ENCODE measurements at places on chromosomes 5 and 9.
A peak's percentile ranks its signal among the peaks of the same experiment; 100 is the strongest.

DNA sequence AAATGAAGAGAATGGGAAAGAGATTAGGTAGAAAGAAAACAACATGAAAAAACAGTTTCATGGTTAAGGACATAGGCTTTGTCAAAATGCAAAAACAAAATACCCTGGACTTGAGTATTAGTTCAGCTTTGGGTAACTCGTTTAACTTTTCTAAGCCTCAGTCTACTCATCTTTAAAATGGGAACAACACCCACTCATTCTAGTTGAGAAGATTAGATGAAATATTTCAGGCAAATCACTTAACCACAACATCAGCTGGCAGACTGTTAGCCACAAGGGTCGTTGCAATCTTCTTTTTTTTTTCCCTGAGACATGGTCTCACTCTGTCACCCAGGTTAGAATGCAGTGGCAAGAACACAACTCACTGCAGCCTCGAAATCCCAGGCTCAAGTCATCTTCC, 185.6 kb downstream of the DCP2 start:
- no peak for DNase-seq

GRCh38 chr5:129125819-129126218, 31.3 kb downstream of the ISOC1 start:
- DNase-seq = no peak

DNA sequence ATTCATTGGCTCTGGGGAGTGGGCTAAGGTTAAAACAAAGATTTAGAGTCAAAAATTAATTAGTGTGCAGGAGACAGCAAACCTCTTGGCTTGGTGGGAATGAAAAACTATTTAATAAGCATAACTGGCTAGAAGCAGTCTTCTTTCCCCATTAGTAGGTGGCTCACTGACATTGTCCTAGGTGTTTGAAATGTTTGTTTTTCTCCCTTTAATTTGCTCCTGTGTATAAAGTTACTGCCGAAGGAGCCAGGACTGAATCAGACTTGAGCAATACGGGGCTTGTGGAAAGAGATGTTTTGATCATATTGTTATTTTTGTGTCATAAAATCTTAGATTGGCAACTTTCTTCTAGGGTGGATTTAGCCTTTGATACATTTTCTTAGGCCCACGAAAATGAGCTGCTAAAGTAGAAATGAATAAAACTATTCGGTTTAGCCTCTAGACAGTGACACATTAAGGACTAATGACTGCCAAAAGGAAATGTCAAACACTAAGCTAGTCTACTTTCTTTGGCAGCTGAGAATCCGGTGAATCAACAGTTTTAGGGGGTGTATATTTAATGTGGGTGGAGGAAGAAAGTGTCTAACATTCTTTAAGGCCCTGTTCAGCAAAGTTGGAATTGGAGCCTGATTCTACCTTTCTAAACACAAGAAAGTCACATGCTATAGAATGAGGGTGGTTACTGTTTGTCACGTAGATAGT, 30.2 kb downstream of the LRRTM2 start:
- no peak for DNase-seq

- DNase-seq = no peak
These were observed 114.6 kb upstream of the CD180 start for GRCh38 chr5:67311208-67311607.

DNA sequence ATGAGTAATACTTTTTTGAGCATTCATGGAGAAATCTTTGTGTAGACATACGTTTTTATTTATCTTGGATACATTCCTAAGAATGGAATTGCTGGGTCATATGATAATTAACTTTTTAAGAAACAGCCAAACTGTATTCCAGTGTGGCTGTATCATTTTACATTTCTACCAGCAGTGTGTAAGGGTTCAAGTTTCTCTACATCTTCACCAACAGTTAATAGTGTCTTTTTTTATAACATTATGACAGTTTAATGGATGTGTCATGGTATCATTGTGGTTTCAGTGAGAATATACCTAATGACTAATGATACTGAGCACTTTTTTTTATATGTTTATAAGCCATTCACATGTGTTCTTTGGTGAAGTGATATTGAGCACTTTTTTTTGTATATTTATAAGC, 52.4 kb downstream of the NIPBL start:
- DNase-seq = no peak

- DNase-seq = no peak
These were observed 99.3 kb downstream of the SLIT3 start for GRCh38 chr5:169201597-169201996.

DNA sequence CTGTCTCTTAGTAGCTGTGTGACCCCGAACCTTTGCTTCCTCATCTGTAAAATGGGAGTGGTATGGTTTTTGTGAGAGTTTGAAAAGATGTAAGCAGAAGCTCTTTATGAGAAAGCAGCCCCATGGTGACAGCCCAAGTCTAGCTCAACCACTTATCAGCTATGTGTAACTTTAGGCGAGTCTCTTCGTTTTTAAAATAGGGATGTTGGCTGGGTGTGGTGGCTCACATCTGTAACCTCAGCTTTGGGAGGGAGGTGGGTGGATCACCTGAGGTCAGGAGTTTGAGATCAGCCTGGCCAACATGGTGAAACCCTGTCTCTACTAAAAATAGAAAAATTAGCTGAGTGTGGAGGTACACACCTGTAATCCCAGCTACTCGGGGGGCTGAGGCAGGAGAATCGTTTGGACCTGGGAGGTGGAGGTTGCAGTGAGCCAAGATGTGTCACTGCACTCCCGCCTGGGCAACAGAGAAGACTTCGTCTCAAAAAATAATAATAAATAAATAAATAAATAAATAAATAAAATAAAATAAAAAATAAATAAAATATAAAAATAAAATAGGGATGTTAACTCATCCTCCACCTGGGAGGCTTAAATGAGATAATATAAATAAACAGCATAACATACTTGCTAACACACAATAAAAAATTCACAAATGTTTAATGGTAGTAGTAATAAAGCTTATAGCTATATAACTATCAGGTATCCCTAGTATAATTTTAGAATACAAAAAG, 71.7 kb downstream of the APBA1 start:
- DNase-seq = no peak

GRCh38 chr5:156825688-156826087, 24.4 kb upstream of the PPP1R2B start:
- DNase-seq = no peak

GRCh38 chr5:157670662-157671591, at the start of gene C5orf52:
Gene C5orf52, plus strand, starts transcription at chr5:157671533. Its CDS starts 82 bp downstream, at chr5:157671615.
- no peak for DNase-seq

DNA sequence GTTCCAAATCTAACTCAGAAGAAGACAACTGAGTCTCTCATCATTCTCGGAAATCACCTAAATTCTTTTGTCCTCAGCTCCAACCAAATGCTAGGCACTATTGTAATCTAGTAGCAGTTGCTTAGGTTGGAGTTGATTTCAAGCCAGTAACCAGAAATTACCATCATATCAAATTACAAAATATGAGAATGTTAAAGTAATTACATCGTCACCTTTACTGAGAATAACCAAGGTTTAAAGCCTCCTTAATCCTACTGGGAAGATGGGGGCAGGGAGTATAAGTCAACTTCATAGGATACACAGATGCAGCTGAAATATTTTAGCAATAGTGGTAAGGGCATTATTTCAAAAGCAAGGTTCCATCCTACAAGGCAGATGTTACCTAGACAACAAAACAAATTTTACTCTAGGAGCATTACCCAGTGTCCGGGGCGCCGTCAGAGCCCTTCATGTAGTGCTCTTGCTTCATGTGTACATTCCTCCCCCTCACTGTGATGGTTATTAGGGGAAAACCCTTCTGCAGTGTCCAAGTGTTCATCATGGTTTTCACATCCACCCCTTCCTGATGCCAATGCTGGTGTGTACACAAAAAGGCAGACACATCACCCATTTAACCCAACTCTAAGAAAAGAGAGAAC, 19.5 kb downstream of the ERAP1 start:
- no peak for DNase-seq

- no peak for DNase-seq
These were observed 58.4 kb upstream of the FOXE1 start for GRCh38 chr9:97794666-97795065.

GRCh38 chr9:99235069-99235468, 13.0 kb downstream of the SEC61B start:
- no peak for DNase-seq

- no peak for DNase-seq
These were observed 264.9 kb downstream of the CD180 start for GRCh38 chr5:66931651-66932050.

DNA sequence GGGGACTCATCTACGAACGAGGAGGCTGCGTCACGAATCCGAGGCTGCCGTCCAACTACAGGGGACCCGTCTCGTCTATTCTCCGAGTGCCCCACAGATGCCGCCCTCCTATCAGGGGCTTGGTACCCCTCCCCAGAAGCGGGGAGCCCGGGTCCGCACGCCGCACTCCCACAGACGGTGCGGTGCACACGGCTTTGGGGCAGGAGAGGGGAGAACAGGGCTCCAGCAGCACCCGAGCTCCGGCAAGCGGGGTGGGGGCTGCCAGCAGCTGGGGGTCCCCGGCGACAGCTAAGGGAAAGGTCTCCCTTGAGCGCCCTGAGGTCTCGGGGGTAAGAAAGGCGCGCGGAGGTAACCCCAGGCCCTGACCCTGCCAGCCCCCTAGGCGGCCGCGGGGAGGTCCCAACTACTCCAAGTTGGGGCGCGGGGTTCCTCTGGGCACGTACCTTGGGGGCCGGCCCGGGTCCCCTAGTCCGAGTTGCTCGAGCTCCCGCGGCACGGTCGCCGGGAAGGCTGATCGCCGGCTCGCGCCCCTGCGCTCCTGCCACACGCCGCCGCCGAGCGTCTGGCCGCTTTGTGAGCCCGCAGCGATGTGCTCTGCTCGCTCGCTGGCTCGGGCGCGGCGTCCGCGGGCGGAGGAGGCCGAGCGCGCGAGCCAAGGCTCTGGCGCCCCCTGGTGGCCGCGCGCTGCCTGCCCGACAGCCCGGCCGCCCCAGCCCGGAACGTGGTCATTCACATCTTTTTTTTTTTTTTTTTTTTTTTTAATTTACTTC, at the start of gene SPOCK1:
Gene SPOCK1, minus strand, starts transcription at position 591 of the 770 bp plus-strand sequence.
- peak; percentile 4 for DNase-seq

DNA sequence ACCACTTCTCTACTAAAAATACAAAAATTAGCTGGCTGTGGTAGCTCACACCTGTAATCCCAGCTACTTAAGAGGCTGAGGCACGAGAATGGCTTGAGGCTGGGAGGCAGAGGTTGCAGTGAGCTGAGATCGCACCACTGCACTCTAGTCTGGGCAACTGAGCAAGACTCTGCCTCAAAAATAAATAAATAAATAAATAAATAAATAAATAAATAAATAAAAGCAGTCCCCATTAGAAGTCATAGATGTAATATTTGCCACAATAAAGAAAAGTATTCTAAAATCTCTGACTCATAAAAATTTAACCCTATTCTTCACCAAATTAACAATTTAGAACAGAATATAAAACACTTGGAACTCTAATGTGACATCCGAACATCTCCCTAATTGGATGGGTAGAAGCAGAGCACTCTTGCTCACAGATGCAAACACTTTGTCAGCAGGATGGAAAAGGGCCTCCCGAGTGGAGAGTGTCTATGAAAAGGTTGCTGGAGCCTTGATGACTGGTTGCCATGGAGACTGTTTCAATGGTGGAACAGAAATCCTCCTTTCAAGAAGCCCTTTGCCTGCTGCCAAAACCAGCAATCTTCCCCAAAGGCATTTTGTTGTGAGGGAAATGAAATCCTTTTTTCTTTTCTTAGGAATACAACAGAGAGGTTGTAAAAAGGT, 38.9 kb upstream of the TRAF1 start:
- no peak for DNase-seq

DNA sequence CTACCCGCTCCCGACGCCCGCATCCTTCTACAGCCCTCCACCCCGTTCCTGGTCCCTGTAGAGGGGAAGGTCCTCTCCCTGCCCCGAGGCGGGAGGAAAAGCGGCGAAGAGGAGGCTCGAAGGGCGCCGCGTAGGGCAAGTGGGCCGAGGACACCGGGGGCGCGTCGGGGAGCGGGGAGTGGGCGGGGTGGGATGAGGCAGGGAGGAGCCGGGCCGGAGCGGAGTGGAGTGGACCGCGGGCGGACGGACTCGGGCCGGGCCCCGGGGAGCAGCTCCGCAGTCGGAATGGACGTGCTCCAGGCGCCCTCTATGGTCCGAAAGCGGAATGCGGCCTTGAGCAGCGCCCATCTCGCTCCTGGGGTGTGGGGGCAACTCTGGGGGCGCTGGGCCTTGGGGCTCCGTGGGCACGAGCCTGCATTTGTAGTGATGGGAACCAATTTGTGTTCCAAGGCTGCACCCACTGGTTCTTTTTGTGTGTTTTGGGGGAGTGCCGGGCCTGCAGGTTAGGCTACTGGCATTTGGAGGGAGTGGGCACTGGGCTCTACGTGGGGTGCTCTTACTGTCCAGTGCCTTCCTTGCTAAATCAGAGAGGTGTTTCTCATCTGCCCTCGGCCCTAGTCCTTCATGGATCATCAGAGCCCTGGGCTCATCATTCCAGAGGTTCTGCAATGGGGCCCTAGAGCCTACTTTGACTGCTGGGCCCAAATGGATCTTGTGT, 7.3 kb downstream of the IRX1 start:
- no peak for DNase-seq

DNA sequence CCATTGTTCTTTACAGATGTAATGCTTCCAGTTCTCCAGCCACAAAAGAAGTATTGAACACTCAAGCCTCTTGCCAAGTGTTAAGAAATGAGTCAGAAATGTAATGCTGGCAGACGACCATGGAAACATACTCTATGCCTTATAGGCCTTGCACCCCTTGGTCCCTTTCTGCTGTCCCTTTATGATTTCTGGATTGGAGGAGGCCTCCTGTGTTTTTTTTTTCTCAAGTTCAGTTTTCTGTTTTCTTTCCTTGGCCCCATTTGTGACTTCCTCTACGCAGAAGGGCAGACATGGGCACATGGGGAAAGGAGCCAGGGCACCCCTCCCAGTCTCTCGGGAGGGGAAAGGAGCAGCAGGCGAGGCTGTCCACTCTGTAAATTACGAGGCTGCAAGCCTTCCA, 53.4 kb downstream of the SNX18 start:
- DNase-seq = no peak

GRCh38 chr9:35686222-35687203, 3.2 kb downstream of the TPM2 start:
- DNase-seq = no peak

GRCh38 chr5:171524466-171524865, 105.0 kb downstream of the FGF18 start:
- DNase-seq = no peak

DNA sequence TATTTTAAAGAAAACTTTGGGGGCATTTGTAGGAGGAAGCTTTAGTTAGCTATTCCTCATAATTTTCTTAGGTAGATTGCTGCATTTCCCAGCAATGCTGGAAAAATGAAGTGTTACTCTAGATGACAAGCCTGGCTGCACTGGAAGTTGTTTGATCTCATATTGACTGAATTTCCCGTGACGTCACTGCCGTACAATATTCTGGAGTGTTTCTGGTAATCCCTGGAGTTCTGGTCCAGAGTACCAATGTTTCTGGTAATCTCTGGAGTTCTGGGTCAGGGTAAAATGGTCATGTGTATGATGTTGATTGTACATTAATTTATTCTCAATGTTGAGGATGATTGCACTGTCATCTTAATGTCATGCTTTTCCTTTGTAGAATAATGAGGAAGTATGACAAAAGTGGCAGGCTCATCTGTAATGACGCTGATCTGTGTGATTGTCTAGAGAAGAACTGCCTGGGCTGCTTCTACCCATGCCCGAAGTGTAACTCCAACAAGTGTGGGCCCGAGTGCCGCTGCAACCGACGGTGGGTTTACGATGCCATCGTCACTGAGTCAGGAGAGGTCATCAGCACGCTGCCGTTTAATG, 26.2 kb downstream of the ARL14EPL start:
- no peak for DNase-seq

- DNase-seq = no peak
These were observed 57.3 kb upstream of the C6 start for GRCh38 chr5:41270423-41271251.

- DNase-seq = no peak
These were observed 94.1 kb downstream of the APBA1 start for GRCh38 chr9:69578026-69578425.

- DNase-seq = no peak
These were observed 70.8 kb upstream of the RPS23 start for GRCh38 chr5:82348784-82349425.

All from activated effector memory CD4-positive, alpha-beta T cell treated with Interleukin-2 at 50 U/mL for 16 hours (primary cell).